Glutamatergic neuron (in vitro differentiated cells): ENCODE measurements at places on chromosomes 2 and 18. TPM values are rescaled to one million over a fixed set of nuclear protein-coding genes. Genes with fewer than 3 reads are reported as not detected.

DNA sequence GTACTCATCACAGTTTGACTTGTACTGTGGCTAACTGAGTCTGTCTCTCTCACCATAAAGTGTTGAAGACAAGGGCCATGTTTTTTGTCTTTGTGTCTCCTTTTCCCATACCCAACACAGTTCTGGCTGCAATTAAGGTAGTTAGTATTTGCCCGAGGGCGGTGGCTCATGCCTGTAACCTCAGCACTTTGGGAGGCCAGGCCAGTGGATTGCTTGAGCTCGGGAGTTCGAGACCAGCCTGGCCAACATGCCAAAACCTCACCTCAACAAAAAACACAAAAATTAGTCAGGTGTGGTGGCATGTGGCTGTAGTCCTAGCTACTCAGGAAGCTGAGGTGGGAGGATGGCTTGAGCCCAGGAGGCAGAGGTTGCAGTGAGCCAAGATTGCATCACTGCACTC, 6.9 kb upstream of the KIF3C start:
- DNase-seq, result no peak

GRCh38 chr2:142598846-142599245, 278.6 kb upstream of the KYNU start:
- DNase-seq, result no peak

Gene PROM2
- total RNA-seq, result 5.4 TPM

Gene ANKRD62
- 0.17 TPM for total RNA-seq
